Stimulated activated CD8-positive, alpha-beta memory T cell treated with anti-CD3 and anti-CD28 coated beads, Interleukin-15, amount 100 ng/mL, for 1 hour (primary cell): ENCODE measurements at places on chromosomes 2 and 18.

GRCh38 chr2:195509551-195509950 is 147.5 kb upstream of the SLC39A10 start:
- no peak for DNase-seq

DNA sequence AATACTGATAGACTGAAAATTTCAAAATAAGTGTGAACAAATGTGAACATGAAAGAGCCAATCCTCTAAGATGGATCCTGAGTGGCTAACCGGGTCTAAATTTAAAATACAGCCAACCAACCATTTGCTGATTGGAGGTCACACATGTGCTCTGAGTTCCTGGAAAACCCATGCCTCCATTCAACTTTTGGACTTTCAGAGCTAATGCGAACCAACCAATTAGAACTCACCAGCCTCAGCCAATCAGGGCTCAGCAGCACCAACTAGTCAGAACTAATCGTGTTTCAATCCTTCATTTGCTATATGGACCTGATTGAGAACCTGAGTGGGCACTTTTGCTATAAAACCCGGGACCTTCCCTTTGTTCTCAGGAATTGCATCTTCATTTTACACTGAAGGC is 111.5 kb downstream of the MEP1B start:
- no peak for DNase-seq

DNA sequence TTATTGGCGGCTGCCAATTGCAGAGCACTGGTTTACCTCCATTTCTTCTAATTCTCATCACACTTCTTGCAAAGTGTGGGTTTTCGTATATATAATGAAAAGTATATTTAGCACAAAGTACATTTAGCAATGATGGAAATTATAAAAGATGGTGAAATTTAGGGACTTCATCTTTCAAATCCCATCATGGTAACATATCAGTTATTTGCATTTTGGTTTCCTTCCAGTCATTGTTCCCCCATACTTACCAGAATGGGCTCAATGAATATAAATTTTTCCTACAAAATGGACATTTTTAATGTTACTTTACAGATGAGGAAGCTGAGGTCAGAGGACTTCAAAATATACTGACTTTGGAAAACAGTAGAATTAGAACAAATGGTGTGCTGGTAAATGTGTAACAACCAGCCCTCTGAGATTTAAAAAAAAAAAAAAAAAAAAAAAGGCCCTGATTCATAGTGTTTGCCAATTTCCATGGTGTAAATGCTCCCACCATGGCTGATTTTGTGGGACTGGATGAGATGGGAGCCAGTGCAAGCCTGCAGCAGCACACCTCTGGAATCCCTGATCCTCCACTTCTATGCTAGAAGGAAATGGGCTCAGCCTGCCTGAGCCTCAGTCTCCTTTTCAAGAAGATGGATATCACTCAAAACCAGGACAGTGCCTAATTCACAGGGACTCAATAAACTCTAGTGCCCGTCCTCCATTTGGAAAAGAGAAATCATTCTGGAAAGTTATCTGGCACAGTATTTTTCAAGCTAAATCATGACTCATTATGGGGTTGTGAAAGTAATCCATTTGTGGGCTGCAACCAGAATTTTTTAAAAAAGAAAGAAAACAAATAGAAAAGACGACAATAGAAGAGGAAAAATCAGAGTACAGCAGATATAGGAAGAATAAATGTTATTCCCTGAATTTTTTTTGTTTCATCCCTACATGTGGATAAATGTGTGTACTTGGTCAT is 34.0 kb downstream of the LBH start:
- DNase-seq = no peak

- no peak for DNase-seq
Observed at GRCh38 chr2:240921311-240921994, 15.3 kb downstream of the CROCC2 start.

DNA sequence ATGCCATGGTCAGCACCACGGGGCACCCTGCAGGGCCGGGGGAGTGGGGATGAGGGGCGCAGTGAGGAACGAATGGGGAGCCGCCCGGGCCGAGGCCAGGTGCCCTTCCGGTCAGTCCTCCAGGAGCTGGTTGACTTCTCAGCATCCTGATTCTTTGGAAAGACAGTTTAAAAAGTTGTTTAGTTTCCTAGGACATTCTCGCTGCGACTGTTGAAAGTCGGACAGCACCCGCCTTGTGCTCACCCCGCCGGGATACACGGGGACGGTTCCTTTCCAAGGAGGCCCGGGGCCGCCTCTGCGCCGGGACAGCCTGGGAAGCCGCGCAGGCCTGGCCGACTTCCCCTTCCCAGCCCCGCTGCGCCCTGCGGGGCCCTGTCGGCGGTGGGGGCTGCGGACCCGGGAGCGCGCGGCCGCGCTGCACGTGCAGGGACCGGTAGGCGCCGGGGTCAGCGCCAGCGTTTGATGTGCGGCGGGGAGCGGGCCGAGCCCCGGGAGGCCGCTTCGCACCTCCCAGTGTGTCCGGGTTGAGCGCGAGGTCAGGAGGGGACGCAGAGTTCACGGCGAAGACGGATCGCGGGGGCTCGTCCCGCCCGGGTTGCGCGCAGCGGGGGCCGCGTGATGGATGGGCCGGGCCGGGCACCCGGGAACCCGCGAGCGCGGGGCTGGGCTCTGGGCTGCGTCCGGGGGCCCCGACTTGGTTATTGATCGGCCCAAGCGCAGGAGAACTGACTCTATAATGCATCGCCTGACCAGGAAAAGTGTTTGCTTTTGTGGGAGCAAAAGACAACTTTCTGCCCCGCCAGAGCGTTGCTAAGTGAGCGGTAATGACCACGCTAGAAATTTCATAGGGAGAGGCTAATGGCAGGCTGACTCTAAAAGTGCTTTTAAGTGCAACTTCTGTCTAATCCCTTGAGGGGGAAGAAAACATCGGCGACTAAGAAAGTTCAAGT is 28.0 kb upstream of the SMIM21 start:
- DNase-seq = no peak

DNA sequence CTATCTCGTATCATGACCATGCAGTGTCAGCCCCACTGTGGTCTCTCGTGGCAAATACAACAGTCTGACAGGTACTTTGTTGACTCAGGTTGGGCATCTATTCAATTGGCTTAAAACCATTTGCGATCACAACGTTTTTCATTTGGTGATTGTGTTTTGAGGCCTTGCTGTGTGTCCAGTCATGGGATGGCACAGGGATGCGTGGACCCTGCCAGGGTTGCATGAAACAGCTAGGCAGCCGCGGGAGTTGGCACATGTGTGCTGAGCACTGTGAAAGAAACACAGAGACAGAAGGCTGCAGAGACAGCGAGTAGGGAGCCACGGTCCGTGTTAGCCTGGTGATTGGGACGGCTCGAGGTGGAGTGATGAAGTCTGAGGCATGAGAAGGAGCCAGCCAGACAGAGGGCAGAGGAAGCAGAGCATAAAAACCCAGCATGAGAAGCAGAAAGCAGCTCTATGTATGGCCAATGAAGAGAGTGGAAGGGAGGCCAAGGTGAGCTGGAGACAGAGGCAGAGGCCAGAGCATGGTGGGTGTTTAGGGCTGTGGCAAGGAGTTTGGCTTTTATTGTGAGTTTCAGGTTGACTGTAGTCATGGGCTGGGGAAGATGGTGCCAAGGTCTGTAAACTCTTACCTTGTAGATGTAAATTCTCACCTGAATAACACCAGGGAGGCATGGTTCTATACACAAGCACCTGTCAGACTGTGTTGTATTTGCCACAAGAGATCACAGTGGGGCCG is 31.8 kb upstream of the IL1R1 start:
- DNase-seq = no peak
